Activated T-helper 9 cell treated with anti-CD3 and anti-CD28 coated beads, Interleukin-2, amount 50 U/mL, for 16 hours (primary cell): ENCODE measurements at places on chromosomes 16 and 17.

DNA sequence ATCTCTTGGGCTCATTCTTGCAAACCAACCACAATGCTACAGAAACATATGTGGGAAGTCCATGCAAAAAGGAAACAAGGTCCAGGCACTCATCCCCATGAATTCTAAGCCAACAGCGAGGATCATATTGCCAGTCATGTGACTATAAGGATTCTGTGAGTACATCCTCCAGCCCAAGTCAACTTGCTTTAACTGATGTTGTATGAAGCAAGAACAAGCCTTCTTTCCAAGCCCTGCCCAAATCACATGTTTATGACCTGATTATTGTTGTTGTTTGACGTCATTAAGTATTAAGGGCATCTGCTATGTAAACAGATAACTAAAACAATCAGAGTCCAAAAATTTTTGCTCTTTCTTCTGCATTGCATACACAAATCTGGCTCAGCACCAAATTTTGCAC, 78.2 kb upstream of the MON1B start:
- DNase-seq, result no peak

GRCh38 chr16:50996166-50996829, 154.8 kb downstream of the SALL1 start:
- no peak for DNase-seq

- DNase-seq, result no peak
Measured at GRCh38 chr17:37570527-37571093, 38.6 kb downstream of the SYNRG start.

- no peak for DNase-seq
Measured at GRCh38 chr17:5962371-5962770, 107.8 kb upstream of the WSCD1 start.

DNA sequence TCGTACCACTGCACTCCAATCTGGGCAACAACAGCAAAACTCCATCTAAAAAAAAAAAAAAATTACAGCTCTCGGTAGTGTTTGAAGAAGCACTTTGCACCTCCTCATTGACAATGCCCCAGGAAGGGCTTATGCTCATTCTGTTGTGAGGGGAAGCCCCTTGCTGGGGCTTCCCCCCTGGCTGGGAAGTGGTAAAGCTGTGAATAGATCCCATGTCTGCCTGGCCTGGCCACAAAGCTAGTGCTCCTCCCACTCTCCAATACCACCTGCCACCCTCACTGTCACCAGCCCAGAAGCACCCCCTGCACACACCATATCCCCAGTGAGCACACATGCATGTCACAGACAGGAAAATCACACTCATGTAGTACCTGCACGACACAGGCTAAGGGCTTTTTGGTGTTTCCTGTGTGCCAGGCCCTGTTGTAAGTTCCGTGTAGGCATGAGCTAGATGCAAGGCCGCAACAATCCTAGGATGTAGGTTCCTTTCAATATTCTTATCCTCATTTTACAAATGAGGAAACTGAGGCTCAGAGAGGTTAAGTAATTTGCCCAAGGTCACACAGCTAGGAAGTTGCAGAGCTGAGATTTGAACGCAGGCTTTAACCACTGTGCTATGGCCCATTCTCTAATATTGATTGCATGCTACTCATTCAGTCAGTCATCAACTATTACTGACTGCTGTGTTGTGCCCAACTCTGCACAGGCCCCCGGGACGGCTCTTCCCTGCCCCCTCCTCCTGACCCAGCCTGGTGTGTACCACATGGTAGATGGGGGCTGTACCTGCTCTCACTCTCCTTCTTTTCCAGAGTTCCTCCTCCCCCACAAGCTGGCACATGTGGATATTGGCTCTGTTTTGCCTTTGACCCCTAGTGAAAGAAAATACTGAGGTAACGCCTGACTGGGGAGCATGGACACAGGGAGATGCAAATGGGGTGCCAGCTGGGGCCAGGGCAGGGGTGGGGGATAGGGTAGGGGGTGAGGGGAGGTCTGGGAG, 11.9 kb upstream of the COL1A1 start:
- no peak for DNase-seq

DNA sequence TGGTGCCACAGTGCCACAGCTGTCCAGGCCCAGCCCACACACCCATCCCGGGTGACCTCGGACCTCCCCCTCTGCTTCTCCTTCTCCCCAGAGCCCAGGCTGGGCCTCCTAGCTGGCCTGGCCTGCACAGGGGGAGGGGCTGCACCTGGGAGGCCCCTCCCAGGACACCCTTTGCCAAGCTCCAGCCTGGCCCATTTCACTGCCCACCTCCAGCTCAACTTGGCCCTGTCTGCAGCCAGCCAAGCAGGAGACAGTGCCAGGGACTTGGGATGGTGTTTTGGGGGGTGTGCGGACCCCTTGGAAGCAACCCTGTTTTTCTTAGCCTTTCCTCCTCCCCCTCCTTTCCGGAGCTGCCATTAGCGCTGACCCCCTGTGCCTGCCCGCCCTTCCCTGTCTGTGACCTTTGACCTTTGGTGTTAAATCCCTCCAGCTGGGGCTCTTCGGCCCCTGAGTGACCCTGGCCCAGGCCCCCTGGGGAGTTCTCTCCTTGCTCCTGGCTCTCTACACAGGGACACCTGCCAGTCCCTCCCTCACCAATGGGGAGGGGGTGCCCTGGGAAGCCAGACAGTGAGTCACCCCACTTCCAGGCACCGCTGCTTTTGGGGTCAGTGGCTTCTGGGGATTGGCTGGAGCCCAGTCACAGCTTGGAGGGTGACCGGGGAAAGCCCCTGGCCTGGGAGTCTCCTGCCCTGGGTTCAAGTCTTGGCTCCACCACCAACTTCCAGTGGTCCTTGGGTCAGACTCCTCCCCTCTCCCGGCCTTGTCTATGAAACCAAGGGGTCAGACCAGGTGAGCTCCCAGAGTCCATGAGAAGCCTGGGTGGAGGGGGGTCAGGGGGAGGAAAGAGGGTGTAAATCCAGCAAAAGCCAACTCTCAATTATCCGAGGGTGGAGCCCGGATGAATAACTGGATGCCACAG, 1.9 kb downstream of the GLIS2 start:
- no peak for DNase-seq

GRCh38 chr17:12256380-12256995, 235.8 kb downstream of the MAP2K4 start:
- no peak for DNase-seq

DNA sequence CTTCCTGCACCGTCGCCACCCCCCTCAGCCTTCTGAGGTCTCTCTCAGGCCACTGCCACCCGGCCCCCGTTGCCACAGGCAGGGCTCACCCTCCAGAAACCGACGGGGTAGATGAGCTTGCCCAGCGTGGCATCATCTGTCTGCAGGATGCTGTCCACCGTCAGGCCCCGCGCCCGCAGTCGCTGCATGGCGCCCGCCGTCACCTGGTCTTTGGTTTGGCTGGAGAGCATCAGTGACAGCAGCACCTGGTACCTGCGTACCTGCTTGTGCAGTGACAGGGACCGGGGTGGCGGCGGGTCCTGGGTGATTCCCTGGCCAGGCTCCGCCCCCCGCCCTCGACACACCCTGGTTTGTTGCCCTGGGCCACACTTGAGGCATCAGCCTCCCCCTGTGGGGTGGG, 3.1 kb downstream of the NTHL1 start:
- DNase-seq, result no peak

DNA sequence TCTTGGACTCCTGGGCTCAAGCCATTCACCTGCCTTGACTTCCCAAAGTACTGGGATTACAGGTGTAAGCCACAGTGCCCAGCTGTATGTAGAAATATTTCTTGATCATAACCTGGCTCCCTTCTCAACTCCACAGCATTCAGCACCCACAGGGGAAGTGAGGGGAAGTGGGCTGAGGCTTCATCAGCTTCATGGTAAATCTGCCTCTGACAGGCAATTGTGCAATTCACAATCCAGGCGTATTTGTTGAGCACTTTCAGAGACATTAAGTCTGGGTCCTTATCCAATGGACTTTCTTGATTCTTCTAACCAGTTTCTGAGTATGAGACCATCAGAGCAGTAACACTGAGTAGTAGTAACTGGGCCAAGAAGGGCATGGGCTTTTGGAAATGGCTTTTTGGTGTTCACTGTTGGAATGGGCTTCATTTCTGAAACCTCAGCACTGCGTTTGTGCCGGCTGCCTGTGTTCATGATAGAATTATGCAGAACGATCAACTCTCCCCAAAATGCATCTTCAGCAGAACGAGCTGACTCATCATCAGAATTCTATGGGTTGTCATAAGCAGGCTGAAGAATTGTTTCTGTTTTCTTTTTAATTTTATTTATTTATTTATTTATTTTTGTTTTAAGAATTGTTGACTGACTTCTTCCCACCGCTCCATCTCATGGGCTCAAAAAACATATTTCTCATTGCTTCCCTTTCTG, 28.9 kb downstream of the FAM20A start:
- no peak for DNase-seq

DNA sequence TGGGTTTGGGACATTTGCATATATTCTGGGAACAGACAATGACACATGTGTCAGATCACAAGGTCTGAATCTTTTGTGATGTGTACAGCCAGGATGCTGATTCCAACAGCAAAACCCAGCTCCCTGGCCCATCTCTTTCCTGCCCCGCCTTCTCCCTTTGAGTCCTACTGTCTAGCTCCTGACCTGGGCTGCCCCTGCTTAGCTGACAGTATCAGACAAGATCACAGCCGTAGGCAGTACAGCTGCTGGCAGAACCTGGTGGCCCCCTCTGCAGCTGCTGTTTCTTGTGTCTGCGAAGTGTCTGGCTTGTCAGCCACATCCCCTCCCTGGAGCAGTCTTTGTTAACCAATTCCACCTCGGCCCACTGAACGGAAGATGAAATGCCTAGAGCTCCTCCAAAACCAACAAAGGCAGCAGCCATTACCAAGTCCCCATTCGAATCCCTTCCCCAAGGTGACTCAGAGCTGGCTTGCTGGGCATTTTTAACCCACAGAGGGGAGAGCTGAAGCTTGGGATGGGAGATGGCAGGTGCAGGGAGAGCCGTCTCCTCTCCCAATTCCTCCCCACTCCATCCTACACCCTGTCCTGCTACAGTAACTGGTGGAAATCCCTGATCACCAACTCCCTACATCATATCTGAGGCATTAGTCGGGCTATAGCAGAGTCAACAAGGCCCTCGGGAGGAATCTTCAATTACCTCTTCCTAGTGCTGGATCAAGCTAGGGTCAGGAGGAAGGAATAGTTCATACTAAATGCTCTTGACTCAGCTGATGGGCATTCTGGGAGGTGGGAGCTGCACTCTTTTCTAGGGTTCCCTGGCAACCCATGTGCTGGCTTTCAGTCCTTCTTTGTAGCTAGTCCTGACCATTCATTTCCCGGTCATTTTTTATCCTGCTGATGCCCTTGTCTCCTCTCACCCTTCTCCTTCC, 5.8 kb downstream of the PIPOX start:
- DNase-seq, result no peak

GRCh38 chr16:12497526-12497925, 306.2 kb downstream of the CPPED1 start:
- DNase-seq, result no peak

- DNase-seq, result no peak
Measured at GRCh38 chr17:19773534-19773933, 25.4 kb upstream of the ALDH3A1 start.
